ENCODE measurements at places on chromosomes 4 and X. TPM values are rescaled to one million over a fixed set of nuclear protein-coding genes. Genes with fewer than 3 reads are reported as not detected.
A peak's percentile ranks its signal among the peaks of the same experiment; 100 is the strongest.

Gene PLXNB3
- total RNA-seq, result 7.1 TPM

DNA sequence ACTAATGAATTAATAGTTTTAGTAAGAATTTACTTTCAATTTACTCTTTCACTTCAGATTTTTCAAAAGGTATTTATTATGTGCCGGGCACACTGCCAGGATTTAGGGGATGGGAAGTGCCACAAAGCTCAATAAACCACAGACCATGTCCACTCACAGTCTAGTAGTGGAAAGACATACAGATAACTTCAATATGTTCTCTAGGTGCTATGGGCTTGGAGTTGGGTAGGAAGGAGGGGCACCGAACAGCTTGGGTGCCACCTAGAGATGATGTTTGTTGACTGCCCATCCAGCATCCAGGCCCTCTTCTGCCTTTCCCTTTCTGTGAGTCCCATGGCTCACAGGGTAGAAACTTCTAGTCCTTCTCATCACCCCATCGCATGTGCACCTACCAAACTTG lies 17.8 kb downstream of the MFAP3L start:
- DNase-seq, result no peak

GRCh38 chr4:182764642-182765041 lies 152.5 kb downstream of the DCTD start:
- no peak for DNase-seq

- no peak for DNase-seq
Measured at GRCh38 chrX:130098210-130098552, 12.1 kb downstream of the ELF4 start.

Gene JCHAIN
- total RNA-seq, result 9.0 TPM

DNA sequence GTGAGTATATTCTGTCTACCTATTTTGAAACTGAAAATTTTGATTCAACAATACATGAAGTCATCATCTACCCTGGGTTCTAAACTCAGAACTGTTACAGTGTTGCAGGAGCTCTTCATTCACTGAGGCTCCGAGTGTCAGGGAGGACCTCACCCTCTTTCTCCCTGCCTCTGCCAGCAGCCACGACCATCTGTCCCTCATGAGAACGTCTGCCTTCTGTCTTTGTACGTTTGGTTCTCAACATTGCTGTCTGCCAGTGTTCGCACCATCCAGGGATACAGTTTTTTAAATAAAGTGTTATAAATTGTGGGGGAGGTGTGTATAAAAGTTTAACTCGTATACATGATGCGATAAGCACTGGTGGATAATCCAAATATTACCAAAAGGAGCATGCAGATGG lies 55.5 kb downstream of the TRAPPC11 start:
- DNase-seq, result no peak

DNA sequence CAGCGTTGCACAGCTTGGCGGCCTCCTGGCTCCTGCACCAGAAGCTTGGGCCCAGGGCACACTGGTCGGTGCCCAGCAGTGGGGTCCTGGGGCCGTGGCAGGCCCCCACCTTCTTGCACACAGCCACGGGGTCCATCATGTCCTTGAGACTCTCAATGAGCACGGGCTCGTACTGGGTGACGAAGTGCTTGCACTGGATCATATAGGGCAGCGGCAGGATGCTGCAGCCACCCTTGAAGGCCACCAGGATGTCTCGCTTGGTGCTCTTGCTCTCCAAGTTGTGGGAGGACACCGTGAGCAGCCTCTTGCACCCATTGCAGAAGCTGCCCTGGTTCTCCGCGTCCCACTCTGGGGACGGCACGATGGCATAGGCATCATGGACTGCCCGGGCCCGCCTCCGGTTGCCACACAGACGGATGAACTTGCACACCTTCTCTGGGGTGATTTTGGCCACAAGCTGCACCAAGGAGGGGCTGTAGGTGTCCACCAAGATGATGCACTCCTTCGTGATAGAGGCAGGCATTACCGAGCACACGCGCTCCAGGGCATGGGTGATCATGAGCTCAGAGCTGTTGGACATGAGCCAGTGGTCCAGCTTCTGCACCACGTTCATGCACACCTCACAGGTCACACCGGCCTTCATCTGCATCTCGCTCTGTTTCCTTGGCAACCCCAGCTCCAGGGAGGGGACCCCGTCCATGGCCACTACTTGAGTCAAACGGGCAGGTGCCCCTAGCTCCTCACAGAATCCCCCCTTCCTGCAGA lies 1.2 kb downstream of the PSAPL1 start:
- no peak for DNase-seq

GRCh38 chr4:61549336-61549735 lies 349.2 kb downstream of the ADGRL3 start:
- DNase-seq, result no peak

GRCh38 chr4:7892212-7893019 lies 47.2 kb downstream of the AFAP1 start:
- DNase-seq, result no peak

DNA sequence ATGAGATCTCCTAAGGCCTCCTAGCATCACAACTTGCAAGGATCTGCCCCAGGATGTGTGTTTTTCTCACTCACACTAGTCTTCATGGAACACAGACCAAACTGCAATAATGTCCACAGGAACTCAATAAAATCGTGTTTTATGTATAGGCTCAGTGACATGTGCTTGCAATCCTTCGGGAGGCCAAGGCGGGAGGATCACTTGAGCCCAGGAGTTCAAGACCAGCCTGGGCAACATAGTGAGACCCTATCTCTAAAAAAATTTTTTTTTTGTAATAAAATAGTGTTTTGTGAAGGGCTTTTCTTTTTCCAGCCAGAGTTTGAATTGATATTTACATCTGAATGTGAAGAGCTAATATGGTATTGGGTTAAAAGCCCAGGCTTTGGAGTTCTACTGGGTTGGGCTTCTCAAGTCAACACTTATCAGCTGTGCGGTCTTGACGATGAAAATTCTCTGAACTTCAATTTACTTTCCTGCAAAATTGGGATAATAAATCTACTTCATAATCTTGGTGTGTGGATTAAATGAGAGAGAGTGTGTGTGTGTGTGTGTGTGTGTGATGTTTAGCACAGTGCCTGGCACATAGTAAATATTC lies 38.7 kb upstream of the SETD7 start:
- no peak for DNase-seq

DNA sequence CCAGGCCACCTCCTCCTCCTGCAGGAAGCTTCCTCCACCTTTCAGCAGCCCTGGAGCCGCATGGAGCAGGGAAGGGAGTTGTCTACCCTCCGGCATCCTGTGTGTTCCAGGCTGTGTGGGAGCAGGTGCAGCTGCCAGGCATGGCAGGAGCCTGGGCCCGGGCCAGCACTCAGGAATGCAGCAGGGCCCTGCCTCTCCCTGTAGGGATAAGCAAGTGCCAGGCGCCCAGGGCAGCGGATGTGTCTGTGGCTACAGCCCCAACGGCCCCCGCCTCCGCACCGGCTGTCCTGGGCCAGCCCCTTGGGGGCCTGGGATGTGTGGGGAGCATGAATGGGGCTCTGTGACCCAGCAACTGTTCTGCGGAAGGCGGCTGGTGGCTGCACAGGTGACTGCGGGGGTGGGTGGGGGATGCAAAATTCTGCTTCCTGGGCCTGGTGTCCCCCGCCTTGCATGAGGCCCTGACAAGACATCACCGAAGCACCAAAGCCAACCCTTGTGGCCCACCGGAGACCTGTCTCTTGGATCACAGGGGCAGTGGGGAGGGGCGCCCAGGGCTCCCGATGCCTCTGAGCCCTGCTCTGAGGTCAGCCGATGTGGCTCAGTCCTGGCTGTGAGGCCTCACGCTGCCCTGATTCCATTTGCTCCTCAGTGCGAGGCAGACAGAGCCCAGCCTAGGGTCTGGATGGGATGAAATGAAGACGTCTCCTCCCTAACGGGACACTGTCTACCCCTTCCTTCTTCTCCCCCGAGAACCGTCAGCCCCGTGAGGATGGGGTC lies 1.4 kb upstream of the DOK7 start:
- DNase-seq, result peak; percentile 73

Gene PPP1R2C
- not detected for total RNA-seq

GRCh38 chrX:95889279-95889678 lies 795.4 kb upstream of the DIAPH2 start:
- no peak for DNase-seq

Gene SPANXB1
- total RNA-seq, result not detected

DNA sequence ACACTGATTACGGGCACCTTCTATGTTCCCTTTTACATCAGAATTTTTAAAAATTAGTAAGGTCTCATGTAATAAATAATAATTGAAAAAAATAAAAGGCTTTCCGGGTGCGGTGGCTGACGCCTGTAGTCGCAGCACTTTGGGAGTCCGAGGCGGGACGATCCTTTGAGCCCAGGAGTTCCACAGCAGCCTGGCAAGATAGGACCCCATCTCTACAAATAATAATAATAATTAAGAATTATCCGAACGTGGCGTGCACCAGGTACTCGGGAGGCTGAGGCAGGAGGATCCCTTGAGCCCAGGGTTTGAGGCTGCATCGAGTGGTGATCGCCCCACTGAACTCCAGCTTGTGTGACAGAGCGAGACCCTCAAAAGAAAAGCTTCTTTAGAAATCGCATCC lies 771 bp upstream of the LAMTOR3 start:
- peak; percentile 22 for DNase-seq

DNA sequence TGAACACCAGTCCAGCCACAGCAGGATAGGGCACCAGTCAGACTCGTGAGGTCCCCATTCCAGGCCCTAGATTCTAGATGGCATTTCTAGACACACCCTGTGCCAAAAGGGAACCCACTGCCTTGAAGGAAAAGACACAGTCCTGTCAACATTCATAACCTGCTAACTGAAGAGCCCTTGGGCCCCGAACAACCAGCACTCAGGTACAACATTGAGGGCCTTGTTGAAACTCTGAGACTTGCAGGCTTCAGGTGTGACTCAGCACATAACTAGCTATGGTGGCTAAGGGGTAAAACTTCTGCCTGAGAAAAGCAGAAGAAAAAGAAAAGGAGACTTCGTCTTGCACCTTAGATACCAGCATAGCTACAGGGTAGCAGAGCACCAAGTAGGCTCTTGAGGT lies 252.9 kb upstream of the GRID2 start:
- DNase-seq, result no peak

- DNase-seq, result no peak
Measured at GRCh38 chrX:11257290-11257689, 35.9 kb upstream of the AMELX start.

- no peak for DNase-seq
Measured at GRCh38 chr4:102295153-102295862, 50.0 kb downstream of the SLC39A8 start.

Gene OTUD6A
- not detected for total RNA-seq

Gene ARHGAP4
- total RNA-seq, result 20.4 TPM

GRCh38 chrX:12871257-12871656 lies 4.4 kb downstream of the TLR7 start:
- no peak for DNase-seq

Gene LEF1
- 0.71 TPM for total RNA-seq

Gene DMD
- 134 TPM for total RNA-seq

DNA sequence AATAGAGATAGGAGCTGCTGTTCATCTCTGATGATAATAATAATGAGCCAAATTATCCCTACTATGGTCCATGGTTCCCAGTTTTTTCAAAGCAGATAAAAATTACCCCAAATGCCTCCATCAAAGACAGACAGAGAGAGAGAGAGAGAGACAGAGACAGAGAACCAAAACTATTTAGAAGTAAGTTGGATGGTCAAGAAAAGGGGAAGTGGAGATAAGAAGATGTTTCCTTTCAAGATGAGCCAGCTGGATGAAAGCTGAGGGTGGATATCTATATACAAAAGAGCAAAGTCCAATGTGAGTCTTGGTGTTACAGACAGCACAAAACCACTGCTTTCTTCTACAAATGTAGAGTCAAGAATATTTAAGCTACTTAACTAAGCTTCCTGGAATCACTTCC lies 173.9 kb downstream of the GRIA3 start:
- DNase-seq, result no peak

Gene GYPE
- total RNA-seq, result 0.74 TPM

Gene SLC7A11
- 3.3 TPM for total RNA-seq

DNA sequence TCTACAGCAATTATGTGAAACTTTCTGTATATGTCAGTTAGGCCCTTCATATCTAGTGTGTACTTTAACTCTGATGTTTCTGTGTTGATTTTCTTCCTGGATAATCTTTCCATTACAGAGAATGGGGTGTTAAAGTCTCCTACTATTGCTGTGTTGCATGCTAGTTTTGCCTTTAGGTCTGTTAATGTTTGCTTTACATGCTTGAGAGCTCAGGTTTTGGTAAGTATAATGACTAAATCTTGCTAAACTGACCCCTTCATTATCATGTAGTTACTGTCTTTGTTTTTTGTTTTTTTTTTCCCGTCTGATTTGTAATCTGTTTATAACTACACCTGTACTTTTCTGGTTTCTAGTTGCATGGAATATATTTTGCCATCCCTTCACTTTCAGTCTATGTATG lies 63.6 kb upstream of the UGT2B15 start:
- no peak for DNase-seq

DNA sequence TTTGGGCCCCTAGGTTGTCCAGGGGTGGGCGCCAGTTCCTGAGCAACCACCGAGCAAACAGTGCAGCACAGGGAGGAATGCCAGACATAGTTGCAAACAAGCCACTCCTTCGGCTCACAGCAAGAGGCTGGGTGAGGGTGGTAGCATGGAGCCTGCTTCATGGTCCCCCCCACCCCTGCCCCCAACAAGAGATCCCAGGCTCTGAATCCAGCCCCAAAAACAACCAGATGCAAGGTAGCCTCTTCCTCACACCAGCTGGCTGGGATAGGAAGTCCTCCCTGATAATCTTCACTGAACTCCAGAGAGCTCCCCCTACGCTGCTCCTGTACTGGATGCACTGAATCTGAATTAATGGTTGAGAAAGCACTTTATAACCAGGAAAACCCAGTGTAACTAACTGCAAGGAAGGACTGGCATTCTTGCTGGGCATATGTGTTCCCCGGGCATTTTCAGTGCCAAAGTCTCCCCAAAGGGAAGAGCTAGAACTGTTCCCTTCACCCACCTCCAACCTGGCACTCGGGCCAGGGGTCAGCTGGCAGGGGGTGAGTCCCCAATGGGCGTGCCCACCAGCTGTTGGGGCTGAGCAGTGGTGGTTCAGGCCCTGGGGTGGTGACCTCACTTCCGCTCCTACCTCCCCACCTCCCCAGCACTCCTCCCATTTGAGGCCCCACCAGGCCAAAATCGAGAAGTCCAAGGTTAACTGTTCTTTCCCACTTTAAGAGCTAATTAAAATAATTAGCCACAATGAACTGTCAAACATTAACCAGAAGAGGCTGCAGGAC lies 1.5 kb downstream of the ELF4 start:
- DNase-seq, result peak; percentile 60

GRCh38 chr4:85734424-85734831 lies 259.5 kb downstream of the ARHGAP24 start:
- DNase-seq, result no peak

- no peak for DNase-seq
Measured at GRCh38 chr4:114874321-114874720, 239.1 kb downstream of the NDST4 start.

DNA sequence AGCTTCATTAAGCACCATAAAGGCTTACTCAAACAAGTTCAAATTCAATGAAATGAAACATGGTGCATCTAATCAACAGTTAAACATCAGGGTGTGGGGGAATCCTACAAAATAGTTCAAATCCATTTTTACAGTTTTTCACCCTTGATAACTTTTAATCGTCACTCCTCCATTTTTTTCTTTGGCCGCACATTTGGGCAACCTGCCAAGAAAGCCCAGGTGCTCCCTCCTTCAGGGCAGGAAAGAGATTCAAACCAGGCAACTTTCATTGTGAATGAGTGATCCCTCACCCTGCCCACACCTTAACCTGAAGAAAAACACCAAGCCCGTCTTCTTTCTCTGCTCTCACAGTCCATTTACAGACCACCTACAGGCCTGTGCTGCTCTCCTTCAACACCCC lies 24.9 kb downstream of the TRIM61 start:
- DNase-seq, result no peak

Gene GATA1
- not detected for total RNA-seq

Gene FRG2
- total RNA-seq, result not detected

- no peak for DNase-seq
Measured at GRCh38 chr4:36574816-36575215, 293.4 kb downstream of the DTHD1 start.

Gene ZFP92
- total RNA-seq, result 0.85 TPM
